ENCODE measurements at places on chromosomes 3 and 15.

- peak; percentile 26 for DNase-seq
These were observed 40.4 kb downstream of the CACNA1D start for GRCh38 chr3:53534676-53535400.

GRCh38 chr15:68668926-68669600 lies 90.3 kb downstream of the CORO2B start:
- no peak for DNase-seq

- DNase-seq = no peak
These were observed 205.0 kb downstream of the LPP start for GRCh38 chr3:188358787-188359493.

DNA sequence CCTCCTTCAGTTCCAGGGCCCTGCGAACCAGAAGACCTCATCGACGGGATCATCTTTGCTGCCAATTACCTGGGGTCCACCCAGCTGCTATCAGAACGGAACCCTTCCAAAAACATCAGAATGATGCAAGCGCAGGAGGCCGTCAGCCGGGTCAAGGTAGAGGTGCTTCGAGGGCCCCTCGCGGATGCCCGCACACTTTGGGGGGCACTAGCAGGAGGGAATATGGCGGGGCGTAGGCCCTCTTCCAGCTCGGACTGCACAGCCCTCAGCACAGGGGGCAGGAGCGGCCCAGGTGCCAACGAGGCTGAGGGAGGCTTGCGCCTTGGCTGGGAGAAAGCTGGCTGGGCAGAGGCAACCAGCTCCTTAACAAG lies 176.6 kb downstream of the NSMCE3 start:
- DNase-seq = no peak

GRCh38 chr15:31606931-31607497 lies 280.4 kb downstream of the KLF13 start:
- DNase-seq = no peak

GRCh38 chr3:150412561-150413231 lies 4.6 kb downstream of the TSC22D2 start:
- DNase-seq = no peak

- no peak for DNase-seq
These were observed 47.0 kb downstream of the CALML4 start for GRCh38 chr15:68158046-68158628.

DNA sequence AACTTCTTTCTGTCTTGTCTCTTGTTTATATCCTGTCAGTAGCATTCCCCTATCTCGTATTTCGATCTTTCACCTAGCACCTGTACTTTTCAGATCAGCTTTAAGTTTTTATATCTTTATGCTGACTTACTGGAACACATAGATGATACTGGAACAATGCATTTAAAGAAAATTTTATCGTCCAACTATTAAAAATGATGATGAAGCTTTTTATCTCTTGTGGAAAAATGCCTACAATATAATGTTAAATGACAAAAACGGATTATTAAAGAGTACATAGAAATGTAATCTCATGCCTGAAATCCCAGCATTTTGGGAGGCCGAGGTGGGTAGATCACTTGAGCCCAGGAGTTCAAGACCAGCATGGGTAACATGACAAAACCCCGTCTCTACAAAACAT lies 139.5 kb downstream of the ZPLD1 start:
- no peak for DNase-seq

DNA sequence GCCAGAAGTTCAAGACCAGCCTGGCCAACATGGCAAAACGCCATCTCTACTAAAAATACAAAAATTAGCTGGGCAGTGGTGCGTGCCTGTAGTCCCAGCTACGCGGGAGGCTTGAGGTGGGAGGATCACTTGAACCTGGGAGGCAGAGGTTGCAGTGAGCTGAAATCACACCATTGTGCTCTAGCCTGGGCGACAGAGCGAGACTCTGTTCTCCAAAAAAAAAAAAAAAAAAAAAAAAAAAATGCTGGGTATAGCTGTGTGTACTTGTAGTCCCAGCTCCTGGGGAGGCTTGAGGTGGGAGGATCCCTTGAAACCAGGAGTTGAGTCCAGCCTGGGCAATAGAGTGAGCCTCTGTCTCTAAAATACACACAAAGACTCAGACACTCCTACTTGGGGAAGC lies 32.0 kb downstream of the PPP1R2 start:
- no peak for DNase-seq

- no peak for DNase-seq
These were observed 58.2 kb downstream of the CFAP20DC start for GRCh38 chr3:58991623-58992022.

DNA sequence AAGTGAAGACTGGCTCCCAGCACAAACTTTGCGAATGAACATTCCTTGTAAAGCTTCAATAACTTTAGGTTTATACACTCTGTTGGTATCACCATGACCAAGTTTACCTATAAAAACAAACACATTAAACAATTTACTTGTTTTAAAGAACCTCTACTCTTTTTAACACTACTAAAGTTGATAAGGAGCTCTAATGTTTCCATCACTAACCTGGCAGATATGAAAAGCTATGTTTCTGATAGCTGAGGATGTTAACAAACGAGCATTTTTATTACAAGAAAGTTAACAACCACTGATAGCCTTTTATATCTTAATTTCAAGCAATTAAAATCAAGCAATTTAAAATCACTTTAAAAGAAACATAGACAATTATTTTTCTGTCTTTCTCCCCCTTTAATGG lies 80.8 kb downstream of the HERC1 start:
- no peak for DNase-seq

- no peak for DNase-seq
These were observed 12.8 kb upstream of the SH3BP5 start for GRCh38 chr3:15345066-15345607.

- no peak for DNase-seq
These were observed 5.4 kb downstream of the MUC4 start for GRCh38 chr3:195806211-195806915.

DNA sequence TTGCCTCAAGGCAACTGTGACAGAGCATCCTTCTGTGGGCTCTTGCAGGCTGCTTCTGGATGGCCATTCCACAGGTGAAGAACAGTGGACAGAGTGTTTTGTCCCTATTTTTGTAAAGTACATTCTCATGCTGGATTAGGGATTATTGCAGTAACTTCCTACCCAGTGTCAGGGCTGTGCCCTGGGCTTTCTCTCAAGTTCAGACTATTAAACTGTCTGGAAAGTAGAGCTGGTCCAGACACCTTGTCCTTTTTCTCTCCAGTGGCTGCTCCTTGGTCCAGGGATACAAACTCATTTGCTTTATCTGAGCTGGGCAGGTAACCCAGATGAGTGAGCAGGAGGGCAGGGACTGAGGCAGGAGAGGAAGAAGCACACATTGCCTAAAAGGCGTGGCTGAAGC lies 37.4 kb upstream of the AGBL1 start:
- DNase-seq = no peak

- DNase-seq = no peak
These were observed 10.6 kb downstream of the TP63 start for GRCh38 chr3:189641776-189642175.

DNA sequence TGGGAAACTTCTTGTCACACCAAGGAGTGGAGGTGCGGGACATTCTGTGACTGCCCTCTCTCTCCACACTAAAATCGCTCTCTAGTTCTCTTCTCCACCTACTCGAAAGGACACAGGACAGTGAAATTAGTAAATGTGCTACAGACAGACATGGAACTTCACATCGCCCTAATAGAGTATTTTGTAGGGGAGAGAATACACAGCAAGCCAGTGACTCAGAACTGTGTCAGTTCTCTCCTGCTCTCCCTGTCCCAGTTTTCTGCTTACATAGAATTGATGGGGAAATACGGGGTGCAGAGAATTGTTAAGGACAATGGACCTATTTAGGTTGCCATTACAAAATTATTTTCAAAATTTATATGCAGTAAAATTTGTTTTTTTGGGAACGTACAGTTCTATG lies 159.6 kb upstream of the GADL1 start:
- no peak for DNase-seq

- DNase-seq = no peak
These were observed 78.5 kb upstream of the AGBL1 start for GRCh38 chr15:86001200-86001599.

DNA sequence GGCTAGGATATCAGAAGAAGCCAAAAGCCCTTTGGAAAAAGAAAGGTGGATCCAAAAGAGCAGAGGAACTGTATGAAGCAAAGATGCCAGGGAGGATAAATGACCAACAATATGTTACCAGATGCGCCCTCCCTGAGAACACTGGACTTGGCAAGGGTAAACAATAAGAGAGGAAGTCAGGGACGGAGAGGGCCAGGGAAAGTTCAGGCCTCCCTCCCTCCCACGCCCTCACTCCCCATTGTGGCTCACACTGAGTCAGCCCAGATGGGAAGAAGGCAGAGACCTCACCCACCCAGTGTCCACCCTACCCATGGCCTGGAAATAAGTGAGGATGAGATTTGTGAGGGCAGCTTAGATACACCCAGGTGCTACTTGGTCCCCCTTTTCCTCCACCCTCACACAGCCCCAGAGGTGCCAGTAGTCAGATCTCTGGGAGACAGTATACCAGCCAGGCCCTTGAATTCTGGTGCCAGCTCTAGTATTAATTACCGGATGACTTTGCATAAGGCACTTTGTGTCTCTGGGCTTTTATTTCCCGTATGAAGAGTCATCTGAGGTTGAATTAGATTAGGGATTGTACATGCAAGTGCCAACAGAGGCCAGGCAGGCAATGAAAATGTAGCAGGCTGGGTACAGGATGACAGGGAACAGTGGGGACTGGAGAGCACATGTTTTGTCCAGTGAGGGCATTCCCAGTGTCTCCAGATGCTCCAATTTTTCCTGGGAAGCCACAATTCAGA lies 35.1 kb upstream of the FRMD4B start:
- DNase-seq = no peak

Measured in NCI-H1694 (cell line).